ENCODE measurements at places on chromosomes 6 and 20. TPM values are rescaled to one million over a fixed set of nuclear protein-coding genes. Genes with fewer than 3 reads are reported as not detected.

BTN3A1 gene
- 11.9 TPM for total RNA-seq

IBTK gene
- total RNA-seq = 36.8 TPM

EDN3 gene
- total RNA-seq = not detected

COL20A1 gene
- not detected for total RNA-seq

- no peaks in the 10 kb centered on the region for H3K27me3 ChIP-seq
- no peak overlapping the region for H3K4me3 ChIP-seq
- peaks cover 5% of the 10 kb centered on the region for H3K4me1 ChIP-seq
- H3K27ac ChIP-seq = no peak overlapping the region
- DNase-seq = no peak
- no peaks in the 10 kb centered on the region for H3K36me3 ChIP-seq
These were observed 96.5 kb downstream of the MMS22L start for GRCh38 chr6:97186416-97186999.

DNA sequence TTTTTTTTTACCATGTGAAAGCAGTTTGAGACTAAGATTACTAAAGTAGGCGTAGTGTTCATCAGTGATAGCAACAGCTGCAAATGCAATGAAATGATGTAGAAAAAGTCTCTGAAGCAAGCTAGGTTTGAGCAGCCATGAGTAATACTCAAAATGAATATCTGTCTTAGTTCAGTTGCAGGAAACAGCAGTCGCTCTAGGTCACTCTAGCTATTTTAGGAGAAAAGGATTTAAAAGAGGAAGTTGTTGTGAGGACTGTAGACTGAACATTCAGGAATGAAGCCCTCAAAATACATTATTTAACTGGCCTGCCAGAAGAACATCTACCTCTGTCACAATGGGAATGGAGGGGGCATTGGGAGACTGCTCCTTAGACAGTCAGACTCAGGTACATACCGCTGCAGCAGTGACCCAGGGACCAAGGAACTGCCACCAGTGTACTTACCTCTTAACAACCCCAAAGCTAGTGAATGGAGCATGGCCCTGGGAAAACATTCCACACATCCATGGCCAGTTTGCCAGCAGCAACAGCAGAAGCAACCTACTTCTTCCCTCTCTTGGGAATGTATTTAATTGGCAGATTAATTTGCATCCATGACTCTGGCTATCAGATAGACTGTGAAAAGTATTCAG is 243.0 kb upstream of the KHDRBS2 start:
- no peaks in the 10 kb centered on the region for H3K36me3 ChIP-seq
- no peaks in the 10 kb centered on the region for H3K27me3 ChIP-seq
- no peaks in the 10 kb centered on the region for H3K4me1 ChIP-seq
- DNase-seq = no peak

DNA sequence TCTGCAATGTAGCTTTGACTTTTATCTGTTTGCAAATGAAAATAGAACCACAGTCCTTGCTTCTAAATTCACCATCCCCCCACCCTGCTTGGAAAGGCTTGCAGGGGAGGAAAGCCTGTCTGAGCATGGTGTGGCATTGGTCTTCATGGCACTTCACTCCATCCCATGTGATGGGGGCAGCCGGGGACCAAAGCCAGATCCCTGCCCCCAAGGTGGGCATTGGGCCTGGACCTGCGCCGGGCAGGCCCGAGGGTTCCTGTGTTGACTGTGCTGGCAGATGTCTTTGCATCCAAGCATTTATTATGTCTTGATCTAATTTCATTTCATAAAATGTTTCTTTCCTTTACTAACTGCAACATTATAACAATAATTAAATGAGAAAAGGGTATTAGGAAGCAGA is 120.0 kb downstream of the SYNDIG1 start:
- no peak overlapping the region for H3K27ac ChIP-seq
- no peaks in the 10 kb centered on the region for H3K4me1 ChIP-seq
- no peaks in the 10 kb centered on the region for H3K36me3 ChIP-seq
- no peak for DNase-seq
- H3K27me3 ChIP-seq = no peaks in the 10 kb centered on the region

DNA sequence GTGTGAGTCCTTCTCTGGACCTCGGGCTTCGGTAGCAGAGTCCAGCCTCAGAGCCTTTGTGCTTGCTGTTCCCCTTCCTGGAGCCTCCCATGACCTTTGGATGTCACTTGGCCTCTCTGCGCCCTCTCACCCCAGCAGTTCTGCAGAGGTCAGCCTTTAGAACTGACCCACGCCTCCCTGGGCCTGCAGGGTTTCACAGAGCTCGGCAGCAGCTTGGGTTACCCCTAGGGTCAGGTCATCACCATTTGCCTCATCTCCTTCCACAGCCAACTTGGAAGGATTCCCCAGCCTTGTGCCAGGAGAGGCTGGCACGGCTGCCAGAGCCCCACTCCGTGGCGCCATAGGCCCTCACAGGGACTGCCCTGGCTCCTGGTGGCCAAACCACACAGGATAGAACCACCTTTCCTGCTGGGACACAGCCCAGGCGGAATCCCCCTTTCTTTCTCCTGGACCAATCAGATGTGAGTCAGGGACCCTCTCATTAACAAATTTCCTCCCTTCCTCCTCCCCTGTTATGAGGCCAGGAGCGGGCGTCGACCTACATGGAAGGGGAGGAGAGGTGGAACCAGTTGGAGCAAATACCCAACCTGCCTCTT is 13.9 kb upstream of the SIRPA start:
- H3K27ac ChIP-seq = no peak overlapping the region
- no peak for DNase-seq
- H3K27me3 ChIP-seq = no peaks in the 10 kb centered on the region
- no peaks in the 10 kb centered on the region for H3K36me3 ChIP-seq

DNA sequence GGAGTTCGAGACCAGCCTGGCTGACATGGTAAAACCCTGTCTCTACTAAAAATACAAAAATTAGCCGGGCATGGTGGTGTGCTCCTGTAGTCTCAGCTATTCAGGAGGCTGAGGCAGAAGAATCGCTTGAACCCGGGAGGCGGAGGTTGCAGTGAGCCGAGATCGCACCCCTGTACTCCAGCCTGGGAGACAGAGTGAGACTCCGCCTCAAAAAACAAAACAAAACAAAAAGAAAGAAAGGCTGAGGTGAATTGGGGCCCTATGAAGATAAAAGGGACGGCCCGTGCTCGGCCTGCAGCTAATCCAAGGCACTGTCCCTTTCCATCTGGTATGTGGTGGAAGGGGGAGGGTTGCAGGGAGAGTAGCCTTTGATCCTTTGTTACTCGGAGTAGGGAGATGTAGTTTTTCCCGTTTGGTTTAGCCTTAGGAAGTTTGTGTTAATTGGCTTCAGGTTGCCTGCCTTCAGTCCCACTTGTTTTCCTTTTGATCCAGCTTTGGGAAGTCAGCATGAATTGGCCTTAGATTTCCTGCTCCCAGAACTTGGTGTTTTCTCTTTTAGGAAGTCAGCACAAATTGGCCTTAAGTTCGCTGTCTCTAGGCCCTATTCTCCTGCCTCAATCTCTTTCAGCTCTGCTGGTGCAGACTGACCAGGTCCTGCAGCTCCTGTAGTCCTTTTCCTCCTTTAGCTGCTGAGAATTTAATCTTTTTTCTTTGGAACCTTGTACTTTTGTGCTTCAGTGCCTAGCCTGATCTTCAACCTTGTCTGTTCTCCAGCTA is 36.1 kb upstream of the PAQR8 start:
- no peaks in the 10 kb centered on the region for H3K36me3 ChIP-seq
- no peak overlapping the region for H3K4me3 ChIP-seq
- H3K27me3 ChIP-seq = no peaks in the 10 kb centered on the region
- H3K4me1 ChIP-seq = no peaks in the 10 kb centered on the region
- H3K27ac ChIP-seq = no peak overlapping the region

DNA sequence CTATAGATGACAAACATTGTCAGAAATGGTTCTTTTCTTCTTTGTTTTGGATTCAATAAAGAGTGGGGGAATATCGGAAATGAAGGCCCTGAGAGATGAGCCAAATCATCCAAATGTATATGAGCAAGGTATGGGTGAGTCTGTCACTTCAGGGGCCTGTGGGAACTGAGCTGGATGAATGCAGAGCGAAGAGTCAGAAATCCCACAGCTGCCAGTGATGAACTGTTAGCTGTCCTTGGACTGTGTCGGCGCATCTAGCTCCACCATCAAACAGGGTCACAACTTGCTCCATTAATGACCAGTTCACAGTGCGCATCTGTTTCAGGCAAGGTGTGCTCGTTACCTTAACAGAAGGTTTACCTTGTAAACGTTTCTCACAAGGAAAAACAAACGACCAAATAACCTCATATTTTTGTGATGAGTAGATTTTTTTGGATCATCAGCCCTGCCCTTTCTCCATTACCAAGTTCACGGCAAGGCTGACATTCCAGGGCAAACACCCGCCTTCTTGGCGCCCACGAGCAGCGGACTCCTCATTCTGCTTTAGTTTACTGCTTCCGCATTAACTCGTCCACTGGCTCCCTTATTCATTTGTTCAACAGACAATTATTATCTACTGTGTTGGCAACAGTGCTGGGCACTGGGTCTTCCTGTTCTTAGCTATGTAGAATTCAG is 15.0 kb upstream of the CCN6 start:
- H3K27ac ChIP-seq = peak overlapping the region; percentile 78
- H3K36me3 ChIP-seq = no peaks in the 10 kb centered on the region
- DNase-seq = no peak
- H3K4me3 ChIP-seq = no peak overlapping the region
- H3K4me1 ChIP-seq = peaks cover 6% of the 10 kb centered on the region

DNA sequence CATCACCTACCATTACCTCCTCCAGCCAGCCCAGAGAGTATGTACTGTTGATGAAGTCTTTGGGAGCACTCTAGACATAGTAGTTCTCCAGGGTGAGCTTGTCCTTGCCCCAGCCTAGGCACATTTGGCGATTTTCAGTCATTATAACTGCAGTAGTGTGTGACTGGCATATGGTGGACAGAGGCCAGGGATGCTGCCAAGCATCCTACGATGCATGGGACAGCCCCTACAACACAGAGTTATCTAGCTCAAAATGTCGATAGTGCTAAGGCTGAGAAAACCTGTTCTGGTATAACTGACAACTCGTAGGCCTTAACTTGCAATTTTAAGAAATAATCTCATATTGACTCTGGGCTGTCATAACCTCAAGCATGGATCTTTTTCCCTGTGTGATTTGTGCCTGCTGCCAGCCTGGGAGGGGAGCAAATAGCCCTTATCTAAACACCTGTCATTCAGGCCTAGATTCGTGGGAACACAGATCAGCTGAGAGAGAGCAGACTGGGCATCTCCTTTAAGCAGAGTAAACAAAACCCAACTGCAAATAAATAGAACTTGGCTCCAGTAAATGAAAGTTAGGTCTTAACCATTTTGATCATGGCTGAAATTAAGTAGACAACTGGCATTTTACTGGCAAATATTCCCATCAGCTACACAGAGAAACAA is 102.6 kb downstream of the SPTLC3 start:
- no peak overlapping the region for H3K4me3 ChIP-seq
- no peaks in the 10 kb centered on the region for H3K4me1 ChIP-seq
- DNase-seq = no peak
- H3K27ac ChIP-seq = no peak overlapping the region
- no peaks in the 10 kb centered on the region for H3K36me3 ChIP-seq
- H3K27me3 ChIP-seq = no peaks in the 10 kb centered on the region

DNA sequence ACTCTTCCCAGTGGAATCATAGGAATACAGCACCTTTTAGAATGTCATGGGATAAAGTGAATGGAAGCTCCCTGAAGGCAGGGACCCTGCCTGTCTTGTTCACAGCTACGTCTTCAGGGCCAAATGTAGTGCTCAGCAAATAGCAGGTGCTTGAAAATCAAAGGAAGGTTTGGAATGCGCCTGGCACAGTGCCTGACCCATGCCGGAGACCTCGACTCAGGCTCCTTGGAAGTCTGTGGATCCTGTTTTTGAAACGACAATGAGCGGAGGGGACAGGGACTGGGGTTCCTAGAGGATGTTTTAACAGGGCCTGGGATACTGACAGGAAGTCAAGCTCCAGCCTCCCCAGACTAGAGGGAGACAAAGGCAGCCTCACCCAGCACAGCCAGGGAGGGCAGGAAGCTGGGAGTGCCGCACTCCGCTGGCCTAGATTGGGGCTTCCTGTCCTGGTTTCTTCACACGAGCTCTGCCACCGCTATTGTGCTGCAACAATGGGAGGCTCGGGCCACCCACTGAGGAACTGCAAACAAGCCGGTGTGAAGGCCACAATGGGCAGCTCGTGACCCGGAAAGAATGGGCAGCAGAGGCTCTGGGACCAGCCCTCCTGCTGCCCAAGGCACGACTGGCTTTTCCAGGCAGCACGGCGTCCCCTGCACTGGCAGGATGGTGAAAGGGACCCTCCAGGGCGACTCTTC is 76.7 kb downstream of the PREX1 start:
- H3K4me3 ChIP-seq = no peak overlapping the region
- H3K27ac ChIP-seq = no peak overlapping the region
- H3K27me3 ChIP-seq = no peaks in the 10 kb centered on the region
- H3K4me1 ChIP-seq = peaks cover under 1% of the 10 kb centered on the region

GRCh38 chr6:27812805-27813492 is 99.2 kb downstream of the OR2B2 start:
- H3K4me1 ChIP-seq = peaks cover 11% of the 10 kb centered on the region
- H3K27me3 ChIP-seq = no peaks in the 10 kb centered on the region
- no peak overlapping the region for H3K4me3 ChIP-seq

- peaks cover 6% of the 10 kb centered on the region for H3K4me1 ChIP-seq
- DNase-seq = no peak
- no peak overlapping the region for H3K27ac ChIP-seq
- H3K36me3 ChIP-seq = no peaks in the 10 kb centered on the region
- H3K4me3 ChIP-seq = no peak overlapping the region
- H3K27me3 ChIP-seq = no peaks in the 10 kb centered on the region
These were observed 85.0 kb downstream of the SULF2 start for GRCh38 chr20:47700327-47700726.

- no peak for DNase-seq
- no peak overlapping the region for H3K27ac ChIP-seq
- no peaks in the 10 kb centered on the region for H3K36me3 ChIP-seq
- no peaks in the 10 kb centered on the region for H3K27me3 ChIP-seq
These were observed 50.7 kb upstream of the SIRPA start for GRCh38 chr20:1844325-1845162.

GRCh38 chr6:65745614-65746013 is 38.6 kb upstream of the EYS start:
- no peaks in the 10 kb centered on the region for H3K27me3 ChIP-seq
- no peaks in the 10 kb centered on the region for H3K36me3 ChIP-seq
- no peak overlapping the region for H3K27ac ChIP-seq
- no peaks in the 10 kb centered on the region for H3K4me1 ChIP-seq
- H3K4me3 ChIP-seq = no peak overlapping the region
- DNase-seq = no peak

DNA sequence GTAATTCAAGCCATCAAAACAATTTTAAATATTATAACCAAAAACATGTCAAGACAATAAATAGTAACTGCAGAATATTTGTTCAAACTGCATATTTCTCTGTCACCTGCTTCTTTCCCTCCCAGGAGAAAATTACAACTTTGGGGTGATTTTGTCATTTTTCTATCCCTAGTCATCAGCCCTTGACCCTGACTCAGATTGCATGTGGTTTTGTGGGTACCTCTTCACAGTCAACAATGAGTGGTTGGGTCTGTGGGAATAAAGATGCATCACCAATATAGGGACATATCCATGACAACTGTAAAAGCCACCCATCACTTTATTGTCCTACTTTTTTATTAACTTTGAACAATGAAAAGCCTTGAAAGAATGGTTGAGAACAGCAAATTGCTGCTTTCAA is 7.3 kb downstream of the COL10A1 start:
- H3K4me1 ChIP-seq = no peaks in the 10 kb centered on the region
- H3K36me3 ChIP-seq = peaks cover 16% of the 10 kb centered on the region
- no peak overlapping the region for H3K27ac ChIP-seq
- no peak overlapping the region for H3K4me3 ChIP-seq
- no peaks in the 10 kb centered on the region for H3K27me3 ChIP-seq
- no peak for DNase-seq

All from thoracic aorta (tissue), 2 donors.